Activated CD4-positive, alpha-beta T cell treated with anti-CD3 and anti-CD28 coated beads, Interleukin-2, amount 50 U/mL, for 48 hours (primary cell): ENCODE measurements at places on chromosomes 7 and 10.

DNA sequence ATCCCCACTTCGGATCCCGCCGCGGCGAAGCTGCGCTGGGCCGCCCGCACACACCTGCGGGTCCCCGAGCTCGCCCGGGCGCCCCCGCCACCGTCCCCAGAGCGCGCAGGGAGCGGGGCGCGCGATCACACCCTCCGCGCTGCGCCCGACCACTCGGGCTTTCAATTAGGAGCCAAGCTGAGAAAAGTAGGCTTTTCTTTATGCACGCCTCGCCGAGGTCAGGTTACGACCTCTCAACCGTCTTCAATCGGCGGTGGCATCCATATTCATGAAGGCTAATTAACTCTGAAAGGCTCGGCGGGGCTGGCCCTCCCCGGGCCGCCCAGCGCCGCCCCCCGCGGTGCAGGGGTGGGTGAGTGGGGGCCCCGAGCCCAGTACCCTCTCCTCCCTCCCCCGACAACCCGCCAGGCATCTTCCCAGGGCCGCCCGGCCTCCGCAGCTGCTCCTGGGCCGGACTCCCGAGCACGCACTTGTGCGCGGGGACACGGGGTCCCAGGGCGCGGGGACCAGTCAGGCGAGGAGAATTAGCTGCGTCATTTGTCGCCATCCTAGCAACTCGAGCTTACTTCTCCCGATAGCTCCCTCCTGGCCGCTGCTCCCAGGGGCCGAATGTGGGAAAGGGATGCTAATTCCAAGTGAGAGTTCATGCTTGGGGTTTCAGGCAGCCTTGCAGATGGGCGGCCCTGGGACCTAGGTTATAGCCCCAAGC lies 155.5 kb upstream of the LYZL2 start:
- DNase-seq: peak; percentile 23

DNA sequence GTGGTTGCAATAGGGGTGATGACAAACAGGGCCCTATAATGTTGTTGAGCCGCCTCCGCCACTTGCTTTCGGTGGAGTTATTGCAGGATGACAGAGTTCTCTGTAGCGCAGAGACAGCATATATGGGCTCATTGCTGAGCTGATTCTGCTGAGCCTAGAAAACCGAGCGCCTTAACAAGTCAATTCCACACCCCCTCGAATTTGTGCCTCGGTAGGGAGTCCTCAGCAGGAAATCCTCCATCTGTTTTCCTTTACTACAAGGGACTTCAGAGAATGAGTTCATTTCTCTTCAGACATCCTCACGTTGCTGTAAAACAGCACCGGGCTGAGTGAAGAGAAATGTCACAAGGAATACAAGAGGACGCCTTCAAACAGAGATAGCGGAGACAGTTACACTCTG lies 90.7 kb upstream of the KIAA1217 start:
- no peak for DNase-seq

DNA sequence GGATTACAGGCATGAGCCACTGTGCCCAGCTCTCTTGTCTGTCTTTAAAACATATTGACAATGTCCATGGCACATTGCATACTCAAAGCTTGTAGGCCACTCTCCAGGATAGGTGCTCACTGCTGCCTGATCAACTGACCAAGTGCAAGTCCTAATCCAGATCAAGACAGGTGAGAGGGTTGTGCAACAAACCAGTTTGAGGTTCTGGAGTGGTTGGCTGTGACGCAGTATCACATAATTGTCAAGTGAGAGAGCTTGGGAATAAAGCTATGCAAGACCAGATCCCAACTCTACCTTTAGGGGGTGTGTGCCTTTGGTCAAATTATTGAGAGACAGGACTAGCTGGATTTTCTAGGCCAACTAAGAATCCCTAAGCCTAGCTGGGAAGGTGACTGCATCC lies 43.0 kb upstream of the OPN4 start:
- no peak for DNase-seq

DNA sequence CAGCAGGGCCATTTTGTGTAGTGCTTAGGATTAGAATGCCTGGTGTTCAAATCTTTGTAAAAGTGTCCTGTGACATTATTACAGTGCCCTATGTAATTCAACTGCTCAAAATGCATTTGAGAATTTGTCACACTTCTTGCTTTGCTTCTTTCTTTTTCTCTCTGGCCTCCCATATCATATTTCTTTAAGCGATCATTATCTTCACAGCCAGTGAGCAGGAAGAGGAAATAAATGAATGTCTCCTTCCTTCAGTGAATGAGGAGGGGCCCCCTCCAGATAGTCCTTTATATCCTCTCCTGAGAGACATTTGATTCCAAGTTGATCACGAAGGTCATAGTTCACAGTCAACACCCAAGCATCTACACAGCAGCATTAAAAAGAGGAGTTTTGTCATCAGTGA lies 425.1 kb upstream of the NPVF start:
- no peak for DNase-seq

GRCh38 chr10:96229568-96230030 lies 41.8 kb downstream of the BLNK start:
- peak; percentile 74 for DNase-seq

DNA sequence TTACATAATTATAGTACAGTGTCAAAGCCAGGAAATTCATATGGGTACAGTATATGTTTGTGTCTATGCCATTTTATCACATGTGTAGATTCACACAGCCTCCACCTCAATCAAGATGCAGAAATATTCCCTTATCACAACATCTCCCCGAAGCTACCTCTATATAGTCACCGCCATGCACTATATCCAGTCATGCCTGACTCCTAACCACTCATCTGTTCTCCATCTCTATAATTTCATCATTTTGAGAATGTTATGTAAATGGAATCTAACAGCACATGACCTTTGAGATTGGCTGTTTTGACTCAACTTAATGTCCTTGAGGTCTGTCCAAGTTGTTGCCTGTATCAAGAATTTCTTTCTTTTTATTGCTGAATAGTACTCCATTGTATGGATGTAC lies 22.3 kb upstream of the SLC25A13 start:
- no peak for DNase-seq

- DNase-seq: no peak
Observed at GRCh38 chr7:115678086-115678982, 352.2 kb downstream of the TFEC start.

- no peak for DNase-seq
Observed at GRCh38 chr7:20270867-20271266, 53.7 kb upstream of the MACC1 start.

GRCh38 chr7:50436133-50436806 lies 13.9 kb downstream of the FIGNL1 start:
- no peak for DNase-seq

DNA sequence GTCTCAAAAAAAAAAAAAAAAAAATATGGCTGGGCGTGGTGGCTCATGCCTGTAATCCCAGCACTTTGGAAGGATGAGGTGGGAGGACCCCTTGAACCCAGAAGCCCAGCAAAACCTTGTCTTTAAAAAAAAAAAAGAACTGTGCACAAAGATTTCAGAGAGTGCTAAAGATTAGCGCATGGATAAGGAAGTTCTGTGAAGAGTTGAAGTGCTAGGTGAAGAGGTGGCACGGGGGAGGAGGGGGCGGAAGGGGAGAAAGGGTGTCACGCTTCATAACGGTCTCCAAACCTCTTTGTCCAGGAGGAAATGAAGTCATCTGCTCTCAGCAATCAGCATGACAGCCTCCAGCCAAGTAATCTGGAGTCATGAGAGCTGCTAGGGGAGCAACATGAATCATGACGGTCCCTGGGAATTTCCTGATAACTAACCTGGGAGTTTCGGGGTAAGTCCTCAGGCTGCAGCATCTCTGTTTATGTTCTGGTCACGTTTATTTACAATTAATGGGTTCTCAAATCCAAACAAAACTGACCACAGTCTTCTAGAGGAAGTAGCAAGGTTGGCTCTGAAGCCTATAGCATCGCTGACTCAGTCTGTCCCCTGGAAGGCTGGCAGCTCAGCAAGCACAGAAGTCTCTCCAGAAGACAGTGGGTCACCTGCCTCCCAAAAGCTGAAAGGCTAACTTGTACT lies 1.9 kb upstream of the PLAU start:
- peak; percentile 71 for DNase-seq

DNA sequence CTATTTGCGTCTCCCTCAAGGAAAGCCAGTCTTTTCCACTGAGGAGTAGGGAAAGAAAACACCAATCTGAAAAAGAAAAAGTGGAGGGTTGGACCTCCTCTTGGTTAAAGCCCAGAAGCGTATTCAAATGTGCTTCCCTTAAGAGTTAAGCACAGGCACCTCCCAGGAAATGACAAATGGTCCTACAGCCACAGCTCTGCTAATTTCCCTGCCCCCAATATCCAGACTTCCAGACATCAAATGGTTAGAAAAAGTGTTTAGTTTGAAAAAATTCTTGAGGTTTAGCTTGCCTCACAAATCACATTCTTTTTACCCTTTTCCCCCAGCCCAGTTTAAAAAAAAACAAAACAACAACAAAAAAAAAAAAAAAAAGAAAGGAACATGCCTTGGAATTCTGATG lies 19.0 kb upstream of the COL1A2 start:
- DNase-seq: no peak

- DNase-seq: no peak
Observed at GRCh38 chr10:43026039-43026973, 50.6 kb upstream of the RET start.

DNA sequence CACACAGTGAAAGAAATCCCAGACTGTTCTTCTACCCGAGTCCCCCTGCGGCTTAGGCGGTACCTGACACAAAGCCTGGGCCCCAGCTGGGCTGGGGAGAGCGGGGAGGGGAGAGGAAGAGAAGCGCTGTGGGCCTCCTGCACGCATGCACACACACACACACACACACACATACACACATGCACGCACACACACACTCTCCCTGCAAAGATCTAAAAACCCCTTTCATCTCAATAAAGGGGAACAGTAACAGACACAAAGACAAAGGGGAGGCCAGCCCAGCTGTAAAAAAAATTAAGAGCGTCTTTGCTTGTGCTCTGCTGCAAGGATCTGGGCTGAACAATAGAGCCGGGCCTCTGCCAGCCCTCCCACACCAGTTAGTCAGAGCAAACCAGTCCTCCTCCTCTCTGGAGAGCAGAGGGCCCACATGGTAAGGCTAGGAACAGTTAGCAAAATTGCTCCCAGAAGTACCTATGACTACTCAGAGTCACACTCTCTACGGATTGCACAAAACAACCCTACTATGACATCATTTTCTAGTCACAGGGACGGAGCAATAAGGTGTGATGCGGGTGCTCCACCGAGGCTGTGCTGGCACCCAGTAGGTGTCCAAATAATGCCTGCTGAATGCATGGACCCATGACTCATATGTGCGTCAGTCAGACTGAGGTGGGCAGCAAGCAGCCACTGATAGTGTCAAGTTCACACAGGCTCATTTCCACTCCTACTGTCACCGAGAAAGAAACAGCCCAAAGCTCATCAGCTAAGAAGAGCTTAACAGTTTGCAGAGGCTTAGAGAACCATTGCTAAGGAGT lies 9.2 kb downstream of the ITPRIP start:
- DNase-seq: peak; percentile 83

DNA sequence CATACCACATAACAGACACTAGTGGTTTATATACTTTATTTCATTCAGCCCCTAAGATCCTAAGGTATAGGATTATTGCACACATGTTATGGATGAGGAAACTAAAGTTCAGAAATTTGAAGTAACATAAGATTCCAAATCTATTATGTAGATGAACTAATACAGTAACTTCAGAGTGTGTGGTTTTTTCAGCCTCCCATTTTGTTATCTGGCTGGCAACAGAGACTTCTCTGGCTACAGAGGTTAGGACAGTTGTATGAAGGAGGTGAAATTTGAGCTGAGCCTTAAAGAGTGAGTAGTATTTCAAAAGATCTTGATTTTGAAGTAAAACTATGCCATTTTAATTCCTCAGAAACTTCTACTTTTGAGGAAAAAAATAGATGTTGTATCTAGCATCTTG lies 125.4 kb downstream of the MAPK8 start:
- no peak for DNase-seq

DNA sequence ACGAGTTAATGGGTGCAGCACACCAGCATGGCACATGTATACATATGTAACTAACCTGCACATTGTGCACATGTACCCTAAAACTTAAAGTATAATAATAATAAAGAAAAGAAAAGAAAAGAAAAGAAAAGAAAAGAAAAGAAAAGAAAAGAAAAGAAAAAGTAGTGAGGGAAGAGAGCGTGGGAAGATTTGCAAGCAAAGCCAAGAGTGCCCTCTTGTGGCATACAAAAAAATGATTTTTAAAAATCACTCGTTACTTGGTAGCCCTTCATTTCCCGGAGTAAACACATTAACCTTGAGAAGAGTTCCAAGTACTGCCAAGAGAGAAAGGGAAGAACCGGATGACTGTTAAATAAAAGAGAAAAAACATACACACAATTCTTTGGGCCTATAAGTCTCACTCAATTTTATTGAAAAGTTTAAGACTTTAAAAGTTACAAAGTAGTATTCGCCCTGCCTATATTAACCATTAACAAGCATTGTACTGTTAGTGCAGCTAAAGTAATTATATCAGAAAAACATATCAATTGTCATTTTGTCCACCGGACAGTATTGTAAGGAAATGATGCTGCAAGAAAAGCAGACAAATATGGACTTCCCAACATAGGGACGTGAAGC lies 6.2 kb upstream of the CH25H start:
- DNase-seq: no peak

- DNase-seq: no peak
Observed at GRCh38 chr10:50545846-50546245, 77.9 kb downstream of the SGMS1 start.

- no peak for DNase-seq
Observed at GRCh38 chr10:96252730-96253129, 18.6 kb downstream of the BLNK start.

GRCh38 chr10:6045314-6045848 lies 16.8 kb downstream of the IL2RA start:
- peak; percentile 61 for DNase-seq

- DNase-seq: no peak
Observed at GRCh38 chr10:10891124-10892082, 126.3 kb upstream of the CELF2 start.

DNA sequence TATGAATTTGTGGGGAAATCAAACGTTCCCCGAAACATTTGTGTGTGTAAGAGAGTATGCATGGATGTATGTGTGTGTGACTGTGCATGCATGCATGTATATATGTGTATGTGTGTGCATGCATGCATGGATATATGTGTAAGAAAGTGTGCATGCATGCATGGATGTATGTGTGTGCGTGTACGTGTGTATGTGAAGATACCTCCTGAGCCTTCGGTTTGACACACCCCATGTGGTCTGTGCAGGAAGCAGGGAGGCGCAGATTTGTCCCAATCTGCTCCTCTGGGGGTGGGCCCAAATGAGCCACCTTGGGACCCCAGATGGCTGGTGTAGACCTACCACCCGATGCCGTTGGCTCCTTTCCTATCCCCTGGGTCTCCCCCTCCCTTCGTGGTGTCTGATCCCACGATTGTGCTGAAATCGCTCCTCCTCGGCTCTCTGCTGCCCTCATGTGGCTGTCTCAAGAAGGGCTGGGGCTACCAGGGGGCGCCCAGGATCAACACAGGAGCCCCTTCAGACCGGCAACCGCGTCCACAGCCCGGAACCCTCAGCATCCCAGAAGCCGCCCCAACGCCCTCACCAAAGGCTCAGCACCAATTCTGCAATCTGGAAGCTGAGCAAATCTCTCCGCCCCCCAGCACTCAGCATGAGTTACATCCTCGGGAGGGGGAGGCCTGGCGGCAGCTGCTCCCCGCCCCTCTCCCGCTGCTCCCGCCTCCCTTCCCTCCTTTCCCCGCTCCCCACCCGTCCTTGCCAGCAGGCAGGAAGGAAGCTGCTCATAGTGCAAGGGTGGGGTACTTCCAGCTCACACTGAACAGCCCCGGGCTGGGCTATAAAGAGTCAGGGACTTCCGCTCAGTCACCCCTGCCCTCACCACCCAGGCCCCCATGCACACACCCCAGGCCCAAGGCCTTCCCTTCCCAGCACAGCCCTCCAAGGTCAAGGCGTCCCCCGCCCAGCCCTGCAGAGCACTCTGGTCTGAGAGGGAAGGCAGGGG lies 2.3 kb upstream of the NOS3 start:
- DNase-seq: peak; percentile 84

GRCh38 chr7:45944058-45944457 lies 23.0 kb upstream of the IGFBP3 start:
- DNase-seq: no peak
